Stimulated activated CD4-positive, alpha-beta T cell treated with anti-CD3 and anti-CD28 coated beads, Interleukin-1b, Interleukin-23, amount 100 ng/mL, for 1 hour (primary cell): ENCODE measurements at places on chromosomes 3 and 15.

DNA sequence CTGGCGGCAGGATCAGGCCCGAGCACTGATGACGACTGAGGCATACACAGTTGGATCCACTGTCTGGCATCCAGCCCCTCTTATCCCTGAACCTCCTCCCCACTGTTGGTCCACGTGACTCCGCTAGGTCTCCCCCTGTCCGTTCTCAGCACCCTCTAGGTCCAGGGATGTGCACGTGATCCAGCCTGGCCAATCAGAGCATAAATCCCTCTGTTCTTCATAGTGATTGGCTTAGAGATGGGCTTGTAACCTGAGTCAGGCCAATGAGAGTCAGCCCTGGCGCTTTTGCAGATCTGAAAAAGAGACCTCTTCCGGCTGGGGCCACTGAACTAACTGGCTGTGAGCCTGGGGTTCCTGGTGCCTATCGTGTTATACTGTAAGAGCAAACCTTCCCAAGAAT, 20.5 kb upstream of the IQSEC1 start:
- DNase-seq, result no peak

GRCh38 chr3:175077216-175077615, 218.1 kb downstream of the NAALADL2 start:
- DNase-seq, result no peak

DNA sequence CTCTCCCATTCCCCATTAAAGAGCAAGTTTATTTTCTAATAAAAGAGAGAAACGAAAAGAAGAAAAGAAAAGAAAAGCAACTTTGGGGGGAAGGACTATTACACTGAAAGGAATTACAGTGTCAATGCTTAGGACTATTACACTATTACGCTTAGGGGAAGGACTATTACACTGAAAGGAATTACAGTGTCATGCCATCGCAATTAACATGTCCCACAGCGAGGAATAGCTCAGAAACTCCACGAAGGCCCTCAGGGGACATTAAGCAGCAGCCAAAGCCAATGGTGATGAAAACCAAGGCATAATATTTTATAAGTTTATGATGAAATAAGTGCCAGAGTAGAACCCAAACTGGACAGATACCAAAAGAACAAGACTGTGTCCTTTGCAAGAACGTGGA, 22.1 kb upstream of the DET1 start:
- no peak for DNase-seq

GRCh38 chr3:14209581-14210289, 31.1 kb downstream of the LSM3 start:
- no peak for DNase-seq

- DNase-seq, result no peak
Observed at GRCh38 chr15:83144771-83145170, 37.3 kb downstream of the TM6SF1 start.

DNA sequence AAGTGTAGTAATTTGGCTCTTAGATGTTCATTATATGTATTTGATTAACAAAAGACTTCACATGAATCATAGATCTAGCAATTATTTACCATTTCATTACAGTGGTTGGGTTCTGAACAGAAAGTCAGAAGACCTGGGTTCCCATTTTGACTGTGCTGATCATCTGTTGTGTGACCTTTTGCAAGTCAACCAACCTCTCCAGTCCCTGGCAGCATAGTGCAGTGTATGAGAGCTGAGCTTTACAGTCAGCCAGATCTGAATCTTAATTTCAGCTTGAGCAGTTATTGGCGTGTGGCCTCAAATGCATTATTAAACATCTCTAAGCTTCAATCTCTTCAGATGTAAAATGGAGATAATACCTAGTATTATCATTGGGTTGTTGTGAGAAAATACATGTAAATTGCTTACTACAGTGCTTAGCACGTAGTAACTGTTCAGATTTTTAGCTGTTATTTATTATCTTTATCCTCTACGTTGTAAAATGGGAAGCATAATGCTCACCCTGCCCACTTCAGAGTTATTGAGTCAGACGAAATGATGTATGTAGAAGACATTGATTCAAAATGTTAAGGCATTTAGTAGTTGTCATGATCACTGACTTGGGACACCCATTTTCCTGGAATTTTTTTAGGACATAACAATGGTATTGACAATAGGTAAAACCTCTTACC, 104.0 kb downstream of the KLHL25 start:
- no peak for DNase-seq

GRCh38 chr3:43132193-43132592, 26.3 kb upstream of the POMGNT2 start:
- no peak for DNase-seq

GRCh38 chr3:150309557-150309956, 98.5 kb upstream of the TSC22D2 start:
- no peak for DNase-seq

DNA sequence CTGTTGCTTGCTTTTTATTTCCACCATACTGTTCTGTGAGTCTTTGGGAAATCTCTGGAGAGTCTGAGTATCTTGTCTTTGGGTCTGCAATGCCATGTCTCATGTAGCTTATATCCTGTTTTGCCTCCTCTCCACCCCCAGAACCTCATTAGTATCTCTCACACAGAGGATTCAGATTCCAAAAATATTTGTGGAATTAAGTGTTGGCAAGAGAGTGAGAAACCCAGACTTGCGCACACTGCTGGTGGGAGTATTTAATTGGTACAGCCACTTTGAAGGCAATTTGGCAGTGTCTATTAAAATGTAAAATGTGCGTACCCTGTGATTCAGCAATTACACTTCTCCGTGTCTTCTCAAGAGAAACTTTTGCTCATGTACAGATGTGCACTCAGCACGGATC, 68.6 kb downstream of the ZNF621 start:
- no peak for DNase-seq
